ENCODE measurements at places on chromosomes 1 and 21.

DNA sequence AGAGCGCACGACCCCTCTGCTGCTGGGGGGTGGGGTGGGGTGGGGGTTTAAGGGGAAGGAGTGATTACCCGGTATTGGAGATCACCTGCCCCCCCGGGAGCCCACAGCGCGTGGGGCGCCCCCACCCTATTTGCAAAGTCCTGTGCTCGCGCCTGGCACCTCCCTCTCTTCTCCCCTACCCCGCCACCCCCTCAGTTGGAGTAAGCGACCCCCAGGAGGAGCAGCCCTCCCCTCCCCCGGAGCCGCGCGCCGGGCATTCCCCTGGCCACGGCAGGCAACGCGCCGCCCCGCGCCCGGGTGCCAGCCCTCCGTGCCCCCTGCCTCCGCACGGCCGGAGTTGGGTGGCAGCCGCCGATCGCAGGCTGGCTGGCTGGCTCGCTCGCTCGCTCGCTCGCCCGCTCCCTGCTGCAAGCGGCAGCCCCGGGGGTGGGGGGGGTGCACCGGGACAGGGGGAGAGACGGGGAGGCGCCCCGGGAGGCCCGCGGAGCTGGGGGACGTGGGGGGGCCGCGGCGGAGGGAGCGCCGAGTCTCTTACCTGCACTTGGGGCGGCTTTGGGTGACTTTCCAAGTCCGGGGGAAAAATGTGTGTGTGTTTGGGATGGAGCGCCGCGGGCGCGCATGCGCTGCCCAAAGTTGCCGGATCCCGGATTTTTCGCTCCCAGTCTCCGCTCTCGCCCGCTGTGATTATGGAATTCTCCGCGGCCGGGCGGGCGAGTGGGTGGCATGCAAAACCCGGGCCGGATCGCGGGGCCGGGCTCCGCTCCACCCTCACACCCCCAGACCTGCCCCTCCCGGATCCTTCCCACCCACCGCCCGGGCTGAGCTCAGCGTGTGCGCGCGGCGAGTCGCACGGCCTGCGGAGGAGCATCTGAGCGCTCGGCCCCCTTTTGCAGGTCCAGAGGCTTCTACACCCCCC lies at the start of gene CASZ1:
Gene CASZ1 (minus strand): TSS at position 618 of the 916 bp plus-strand sequence. CDS start 102,757 bp downstream, outside the sequence.
- no peak for DNase-seq

DNA sequence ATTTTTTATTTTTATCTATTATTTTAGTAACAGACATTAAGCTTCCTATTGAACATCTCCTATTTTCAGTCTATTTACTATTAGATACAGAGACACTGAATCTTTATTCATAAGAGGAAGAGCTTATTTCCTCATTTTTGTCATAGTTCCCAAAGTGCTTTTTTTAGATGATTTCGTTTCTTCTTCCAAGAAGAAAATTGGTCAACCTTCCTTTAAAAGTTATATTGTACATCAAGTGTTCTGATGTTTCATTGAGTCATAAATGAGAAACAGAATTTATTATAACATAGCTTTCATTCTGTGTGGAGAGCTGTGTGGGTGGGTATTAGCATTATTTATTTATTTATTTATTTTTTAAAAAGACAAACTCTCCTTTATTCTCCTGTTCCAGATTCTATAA lies 50.6 kb upstream of the BACH1 start:
- no peak for DNase-seq

- DNase-seq = no peak
These were observed 308.1 kb downstream of the GPATCH2 start for GRCh38 chr1:217322834-217323233.

GRCh38 chr1:92759361-92759760 lies 25.5 kb downstream of the EVI5 start:
- DNase-seq = no peak

- DNase-seq = no peak
These were observed 320.2 kb downstream of the MATN1 start for GRCh38 chr1:30403061-30403645.

DNA sequence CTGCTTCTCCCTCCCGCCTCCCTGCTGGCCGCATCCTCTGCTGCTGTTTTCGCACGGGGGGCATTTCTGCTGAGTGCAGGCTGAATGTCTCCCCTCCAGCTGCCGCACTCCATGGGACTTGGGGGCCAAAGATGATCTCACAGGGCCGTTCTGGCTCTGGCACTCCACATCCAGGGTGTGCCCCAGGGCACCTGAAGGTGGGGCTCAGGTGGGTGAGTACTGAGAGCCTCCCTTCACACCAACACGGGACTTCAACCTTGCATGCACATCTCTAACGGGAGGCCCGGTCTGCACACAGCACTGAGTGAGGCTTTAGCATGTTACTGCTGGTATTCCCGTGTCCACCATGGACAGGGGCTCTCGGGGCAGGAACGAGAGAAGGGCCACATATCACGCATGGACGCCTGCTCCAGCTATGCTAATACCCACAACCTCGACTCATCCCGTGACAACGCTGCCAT lies 88.9 kb downstream of the DMRTB1 start:
- DNase-seq = peak; percentile 0

DNA sequence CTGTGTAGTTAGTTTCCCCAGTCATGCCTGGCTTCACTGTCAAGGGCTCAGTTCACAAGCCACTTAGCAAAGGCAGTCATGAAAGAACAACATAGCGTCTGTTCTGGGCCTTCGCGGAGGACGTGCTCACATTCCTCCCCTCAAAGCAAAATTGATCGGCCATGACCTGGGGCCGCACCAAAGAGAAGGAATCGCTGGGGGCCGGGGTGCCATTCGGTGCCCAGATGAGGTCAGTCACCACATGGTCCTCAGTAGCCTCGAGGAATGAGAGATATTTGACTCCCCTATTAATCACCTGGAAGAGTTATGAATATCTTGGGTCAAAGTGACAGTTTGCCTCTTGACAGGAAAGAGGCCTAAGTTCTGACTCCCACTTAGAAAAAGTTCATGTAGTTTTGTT lies 251.1 kb upstream of the JUN start:
- DNase-seq = no peak

DNA sequence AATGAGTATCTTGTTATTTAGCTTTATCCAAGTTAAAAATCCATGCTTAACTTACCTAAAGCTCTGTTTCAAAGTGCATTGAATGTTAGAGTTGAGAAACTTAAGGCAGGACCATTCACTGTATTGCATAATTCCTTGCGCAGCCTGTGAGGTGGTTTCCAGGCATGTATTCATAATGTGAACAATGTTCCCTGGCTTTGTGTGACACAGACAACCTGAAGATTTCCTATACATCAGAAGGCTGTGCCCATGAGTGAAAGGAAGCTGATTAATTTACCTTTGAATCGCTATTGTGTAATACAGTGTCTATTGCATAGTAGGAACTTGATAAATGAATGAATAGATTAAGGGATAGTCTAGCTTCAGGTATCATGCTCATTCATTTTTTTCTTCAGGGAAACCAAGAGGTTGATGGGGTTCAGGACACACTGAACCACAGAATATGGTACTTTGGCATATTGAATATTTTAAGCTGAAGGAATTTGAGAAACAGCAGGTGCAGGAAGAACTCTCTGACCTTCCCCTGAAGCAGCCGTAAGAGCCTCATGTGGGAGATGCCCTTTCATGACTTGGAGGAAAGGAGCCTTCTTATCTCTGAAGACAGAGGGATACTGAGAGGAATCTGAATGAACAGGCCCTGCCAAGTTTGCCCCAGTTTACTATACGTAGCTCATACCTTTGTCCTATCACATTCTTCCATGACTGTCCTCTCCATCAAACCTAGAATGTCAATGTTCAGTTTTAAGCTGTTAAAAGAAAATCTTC lies 88.6 kb upstream of the GNG12 start:
- DNase-seq = no peak

- no peak for DNase-seq
These were observed 853.0 kb downstream of the NCAM2 start for GRCh38 chr21:21851205-21851604.

- no peak for DNase-seq
These were observed 20.6 kb downstream of the PGBD2 start for GRCh38 chr1:248926401-248927182.

GRCh38 chr1:158969855-158970254 lies 38.5 kb downstream of the PYHIN1 start:
- no peak for DNase-seq

- no peak for DNase-seq
These were observed 80.0 kb downstream of the EPS15 start for GRCh38 chr1:51439053-51439452.

All from CD8-positive, alpha-beta memory T cell (primary cell).